ENCODE measurements at places on chromosomes 5 and 9.

- DNase-seq: no peak
These were observed 16.2 kb downstream of the TJP2 start for GRCh38 chr9:69190086-69190862.

DNA sequence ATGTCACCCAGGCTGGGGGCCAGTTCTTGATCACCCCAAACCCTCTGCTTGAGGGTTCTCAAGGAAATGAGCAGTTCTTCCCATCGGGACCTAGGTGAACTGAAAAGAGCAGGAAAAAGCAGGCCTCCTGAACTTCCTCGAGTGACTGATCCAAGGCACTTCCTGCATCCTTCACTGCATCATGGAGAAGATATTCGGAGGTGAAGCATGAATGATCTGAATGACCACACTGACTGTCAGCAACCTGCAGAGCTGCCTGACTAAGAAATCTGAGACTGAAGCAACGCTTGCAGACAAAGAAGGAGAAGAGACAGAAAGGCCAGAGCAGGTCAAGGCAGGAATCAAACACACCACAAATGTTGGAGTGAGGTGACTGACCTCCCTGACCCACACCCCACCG is 420.2 kb downstream of the AGTPBP1 start:
- DNase-seq: no peak

- DNase-seq: no peak
These were observed 75.3 kb upstream of the TBCA start for GRCh38 chr5:77851176-77852067.

DNA sequence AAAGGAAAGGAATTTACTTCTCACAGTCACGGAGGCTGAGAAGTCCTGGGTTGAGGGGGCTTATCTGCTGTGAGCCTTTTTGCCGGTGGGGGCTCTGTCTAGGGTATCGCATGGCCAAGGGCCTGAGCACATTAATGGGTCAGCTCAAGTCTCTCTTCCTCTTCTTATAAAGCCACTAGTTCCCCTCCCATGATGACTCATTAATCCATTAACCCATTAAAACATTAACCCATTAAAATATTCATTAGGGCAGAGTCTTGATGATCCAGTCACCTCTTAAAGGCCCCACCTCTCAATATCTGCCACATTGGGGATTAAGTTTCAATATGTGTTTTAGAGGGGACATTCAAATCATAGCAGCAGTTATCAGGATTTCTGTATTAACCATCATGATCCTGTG is 406.3 kb downstream of the SPOCK1 start:
- no peak for DNase-seq

GRCh38 chr9:137012694-137013570 is 15.1 kb downstream of the ABCA2 start:
- no peak for DNase-seq

DNA sequence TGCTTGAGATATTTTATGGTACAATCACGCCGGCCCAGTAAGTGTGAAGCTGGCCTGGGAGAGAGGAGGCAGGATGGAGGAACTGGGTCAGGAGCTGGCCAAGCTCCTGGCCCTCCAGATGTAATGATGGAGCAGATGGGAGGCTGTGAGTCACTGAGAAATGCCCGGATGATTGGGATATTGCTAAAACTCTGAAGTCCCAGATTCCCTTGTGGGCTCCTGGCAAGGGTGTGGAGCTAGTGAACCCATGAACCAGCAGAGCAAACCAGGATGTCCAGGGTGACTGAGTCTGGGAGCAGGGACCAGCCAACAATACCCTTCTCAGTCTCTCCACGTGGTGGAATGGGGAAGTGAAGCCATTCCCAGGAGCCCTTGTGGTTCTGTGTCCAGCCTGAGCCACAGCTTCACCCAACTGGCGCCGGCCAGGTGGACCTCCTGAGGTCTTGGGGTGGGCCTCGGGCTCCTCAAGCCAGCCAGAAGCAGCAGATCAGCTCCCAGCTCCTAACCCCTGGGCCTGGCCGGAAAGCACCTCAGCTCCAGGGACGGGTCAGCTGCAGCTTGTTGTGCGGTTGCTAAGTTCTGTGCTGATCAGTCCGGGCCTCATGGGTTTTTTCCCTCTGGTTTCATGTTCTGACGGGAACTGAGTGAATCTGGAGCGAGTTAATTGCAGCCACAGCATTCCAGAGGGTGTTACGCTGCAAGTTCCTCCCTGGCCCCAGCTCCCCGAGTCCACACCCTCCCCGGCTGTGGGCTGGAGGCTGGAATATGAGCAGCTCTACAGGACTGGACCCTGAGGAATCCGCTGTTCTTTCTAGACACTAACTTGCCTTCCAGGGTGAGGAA is 37.6 kb downstream of the DUSP1 start:
- DNase-seq: no peak

- DNase-seq: no peak
These were observed 137.1 kb downstream of the FOXD1 start for GRCh38 chr5:73311291-73312110.
